Panc1 (cell line): ENCODE measurements at places on chromosomes 2 and 18. TPM values are rescaled to one million over a fixed set of nuclear protein-coding genes. Genes with fewer than 3 reads are reported as not detected.

- H3K4me1 ChIP-seq = no peaks in the 10 kb centered on the region
- peaks cover 5% of the 10 kb centered on the region; the same call in 1 of the 2 replicates for H3K27me3 ChIP-seq
- H3K4me3 ChIP-seq = no peak overlapping the region
- no peaks in the 10 kb centered on the region for H3K36me3 ChIP-seq
These were observed 30.5 kb upstream of the MAL start for GRCh38 chr2:94994914-94995552.

The IL1B gene
- total RNA-seq = not detected

The EPB41L3 gene
- 0.36 TPM for total RNA-seq

The SLC23A3 gene
- total RNA-seq = 3.3 TPM
